ENCODE measurements at places on chromosomes 1 and 21. TPM values are rescaled to one million over a fixed set of nuclear protein-coding genes. Genes with fewer than 3 reads are reported as not detected.

Gene OLFML3
- 177 TPM for total RNA-seq

Gene HCRTR1
- not detected for total RNA-seq

Gene SLFNL1
- 0.60 TPM for total RNA-seq

Gene ERO1B
- 0.63 TPM for total RNA-seq

Gene CHAF1B
- total RNA-seq = 0.60 TPM

Gene GBP4
- 0.16 TPM for total RNA-seq

Gene LAMC2
- 8.5 TPM for total RNA-seq

Gene IFFO2
- 5.6 TPM for total RNA-seq

Gene CHIA
- total RNA-seq = not detected

Gene DIO1
- total RNA-seq = not detected

Gene PDE4B
- total RNA-seq = 8.8 TPM

Gene CELA2B
- total RNA-seq = not detected

Gene ARHGEF16
- 0.09 TPM for total RNA-seq

Gene ZNF678
- 4.1 TPM for total RNA-seq

Gene ATAD3C
- not detected for total RNA-seq

Gene HAPLN2
- total RNA-seq = 0.16 TPM

Gene CLEC20A
- total RNA-seq = not detected
